ENCODE measurements at places on chromosomes 2 and 18.

GRCh38 chr2:180413336-180413735 lies 406.2 kb upstream of the CWC22 start:
- no peak for DNase-seq

DNA sequence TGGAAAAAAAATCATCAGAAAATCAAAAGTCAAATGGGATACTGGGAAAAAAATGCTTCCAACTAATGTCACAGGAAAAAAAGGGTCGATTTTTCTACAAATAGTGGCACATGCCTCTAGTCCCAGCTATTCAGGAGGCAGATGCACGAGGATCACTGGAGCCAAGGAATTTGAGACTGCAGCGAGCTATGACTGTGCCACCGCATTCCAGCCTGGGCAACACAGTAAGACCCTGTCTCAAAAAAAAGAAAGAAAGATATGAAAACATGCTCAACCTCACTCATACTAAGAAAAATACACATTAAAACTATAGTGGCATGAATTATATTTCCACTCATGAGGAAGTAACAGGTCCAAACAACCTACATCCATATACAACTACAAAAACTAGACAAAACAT lies 17.9 kb downstream of the MEMO1 start:
- no peak for DNase-seq

DNA sequence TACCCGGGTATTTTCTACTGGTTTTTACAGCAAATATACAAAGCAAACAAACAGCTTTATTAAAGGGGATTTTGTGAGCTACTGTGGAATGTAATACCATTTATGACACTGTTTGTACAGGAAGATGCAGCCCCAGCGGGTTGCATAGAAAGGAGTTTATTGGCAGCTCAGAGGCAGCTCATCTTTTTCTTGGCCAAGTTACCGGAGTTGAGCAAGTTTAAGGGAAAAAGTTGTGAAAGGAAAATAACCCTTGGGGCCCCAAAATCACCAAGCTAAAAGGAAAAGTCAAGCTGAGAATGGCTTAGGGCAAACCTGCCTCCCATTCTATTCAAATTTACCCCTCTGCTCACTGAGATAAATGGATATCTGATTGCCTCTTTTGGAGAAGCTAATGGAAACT lies 60.8 kb downstream of the MOB4 start:
- no peak for DNase-seq

DNA sequence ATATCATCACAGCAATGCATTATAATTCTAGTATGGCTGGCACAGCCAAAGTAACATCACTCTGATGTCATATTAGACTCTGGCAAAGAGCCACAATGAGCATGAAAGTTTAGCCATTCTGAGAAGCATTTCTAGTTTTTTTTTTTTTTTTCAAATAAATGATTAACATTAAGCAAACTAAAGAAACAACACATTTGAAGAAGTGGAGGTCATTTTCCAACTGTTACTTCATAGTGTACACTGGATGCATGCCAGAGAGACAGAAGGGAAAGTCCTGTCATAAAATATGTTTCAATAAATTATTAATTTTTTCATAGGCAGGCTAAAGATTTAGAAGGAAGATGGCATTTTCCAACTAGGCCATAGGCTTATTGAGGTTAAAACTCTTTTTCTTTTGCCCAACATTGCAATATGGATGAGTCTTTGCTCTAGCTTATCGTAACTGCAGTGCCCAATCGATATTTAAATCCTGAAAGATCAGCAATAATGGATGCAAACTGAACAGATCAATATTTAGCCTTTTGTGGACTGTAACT lies 1630.4 kb upstream of the ACVR2A start:
- no peak for DNase-seq

- no peak for DNase-seq
These were observed 373.8 kb upstream of the SYT4 start for GRCh38 chr18:43651057-43651456.

DNA sequence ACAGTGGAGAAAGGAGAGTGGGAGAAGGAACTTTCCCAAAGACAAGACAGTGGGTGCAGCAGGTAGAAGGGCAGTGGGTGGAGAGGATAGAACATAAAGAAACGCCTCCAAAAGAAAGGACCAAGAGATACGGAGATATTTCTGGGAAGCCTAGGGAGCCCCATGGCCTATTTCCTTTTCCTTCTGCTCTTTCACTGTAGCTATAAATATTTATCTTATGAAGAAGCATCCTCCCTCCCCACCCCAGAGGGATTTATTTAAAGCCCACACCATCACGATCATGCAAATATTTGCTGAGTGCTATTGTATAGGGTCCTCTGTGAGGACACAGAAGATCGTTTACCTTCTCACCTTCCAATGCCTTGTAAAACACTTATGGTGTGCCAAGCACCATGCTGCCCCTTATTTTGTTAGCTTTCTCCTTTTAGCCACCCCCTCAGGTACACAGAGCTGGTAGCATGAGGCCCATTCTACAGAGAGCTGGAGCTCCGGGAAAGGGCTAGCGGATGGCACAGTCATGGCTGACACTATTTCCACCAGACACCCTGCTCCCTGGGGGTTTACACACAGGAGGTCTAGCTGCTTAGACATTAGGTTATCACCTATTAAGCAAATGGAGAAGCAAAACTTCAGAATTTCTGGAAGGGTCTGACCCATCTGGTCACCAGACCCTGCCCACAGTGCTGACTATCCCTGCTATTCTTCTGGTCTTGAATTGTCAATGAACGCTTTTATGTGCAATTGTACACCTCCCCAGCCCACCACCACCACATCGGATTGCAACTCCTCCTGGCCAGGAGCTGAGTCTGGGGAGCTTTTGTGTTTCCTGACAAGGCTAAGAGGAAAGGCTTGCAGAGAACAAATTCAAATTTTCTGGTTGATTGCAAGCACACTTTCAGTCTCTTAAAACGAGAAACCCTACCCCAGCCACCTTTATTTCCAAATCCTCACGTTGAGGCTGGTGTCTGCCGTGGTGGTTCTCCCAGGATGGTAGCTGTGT lies 91.8 kb upstream of the KLF7 start:
- DNase-seq = no peak

- DNase-seq = no peak
These were observed 1425.6 kb upstream of the PIK3C3 start for GRCh38 chr18:40529478-40529877.

GRCh38 chr2:219723311-219723710 lies 95.9 kb downstream of the SLC4A3 start:
- no peak for DNase-seq

- DNase-seq = no peak
These were observed 212.4 kb downstream of the RPIA start for GRCh38 chr2:88903749-88904353.

GRCh38 chr2:157336137-157337010 lies 10.8 kb upstream of the ERMN start:
- DNase-seq = no peak

DNA sequence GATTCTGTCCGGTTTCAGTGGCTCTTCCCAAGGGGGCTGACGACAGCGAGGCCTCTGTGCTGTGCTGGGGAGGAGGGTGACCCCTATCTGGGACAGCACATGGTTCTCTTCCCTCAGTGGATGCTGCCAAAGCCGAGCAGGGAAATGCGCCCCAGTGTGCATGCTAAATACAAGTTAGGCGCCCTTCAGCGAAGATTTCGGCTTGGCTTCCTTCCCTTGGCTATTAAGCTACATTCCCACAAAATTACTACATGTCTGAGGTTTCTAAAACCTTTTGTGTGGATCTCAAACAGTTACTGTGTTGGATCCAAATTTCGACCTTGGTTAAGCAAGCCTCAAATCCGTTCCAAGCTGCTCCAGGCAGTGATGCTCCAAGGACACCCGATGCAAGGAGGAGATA lies 440.3 kb downstream of the NRXN1 start:
- no peak for DNase-seq

GRCh38 chr18:40532046-40532445 lies 1423.0 kb upstream of the PIK3C3 start:
- DNase-seq = no peak

All from iPS DF 19.7 (cell line).